ENCODE measurements at places on chromosomes 2 and 18. TPM values are rescaled to one million over a fixed set of nuclear protein-coding genes. Genes with fewer than 3 reads are reported as not detected.

DNA sequence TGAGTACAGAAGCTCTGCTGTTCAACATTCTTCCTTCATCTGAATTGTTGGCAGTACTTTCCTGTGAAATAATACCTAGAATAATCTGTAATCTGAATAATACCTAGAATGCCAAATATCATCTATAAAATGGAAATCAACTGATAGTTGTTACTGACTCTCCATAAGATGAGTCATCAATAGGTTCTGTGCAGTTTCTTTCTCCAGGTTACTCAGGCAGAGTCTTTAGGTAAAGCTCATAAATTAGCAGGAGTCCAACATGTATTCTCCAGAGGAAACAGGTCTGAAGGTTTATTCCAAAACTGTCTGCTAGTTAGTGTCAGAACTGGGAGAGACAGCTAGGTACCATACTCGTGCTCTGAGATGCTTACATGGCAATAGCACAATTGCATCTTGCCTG lies 282.0 kb upstream of the MAP2 start:
- H3K27ac ChIP-seq, result no peak overlapping the region
- no peaks in the 10 kb centered on the region for H3K36me3 ChIP-seq

DNA sequence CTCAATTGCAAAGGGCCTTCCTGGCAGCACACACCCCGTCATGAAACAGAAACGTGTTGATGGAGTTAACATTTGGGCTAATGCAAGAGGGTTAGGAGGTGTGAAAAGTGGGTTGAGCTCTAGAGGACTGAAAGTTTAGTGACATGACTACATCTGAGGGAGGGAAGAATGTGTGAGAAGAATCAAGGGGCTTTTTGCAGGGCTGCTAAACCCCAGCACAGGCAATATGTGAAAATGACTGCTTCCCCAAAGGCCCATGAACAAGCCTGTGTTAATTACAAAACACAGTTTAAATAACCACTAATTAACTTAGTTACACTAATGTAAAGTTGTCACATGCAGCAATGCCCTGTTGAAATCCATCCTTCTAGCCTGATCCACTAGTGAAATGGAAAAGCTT lies 63.4 kb upstream of the PEX13 start:
- no peaks in the 10 kb centered on the region for H3K27me3 ChIP-seq
- H3K4me3 ChIP-seq, result no peak overlapping the region
- peaks cover 25% of the 10 kb centered on the region for H3K36me3 ChIP-seq
- peaks cover 15% of the 10 kb centered on the region for H3K4me1 ChIP-seq

GRCh38 chr2:88845772-88846661 lies 154.5 kb downstream of the RPIA start:
- H3K4me3 ChIP-seq, result no peak overlapping the region
- no peaks in the 10 kb centered on the region for H3K4me1 ChIP-seq
- no peak overlapping the region for H3K27ac ChIP-seq
- no peak for DNase-seq
- peaks cover 2% of the 10 kb centered on the region for H3K27me3 ChIP-seq
- H3K36me3 ChIP-seq, result no peaks in the 10 kb centered on the region

- H3K27me3 ChIP-seq, result no peaks in the 10 kb centered on the region
- no peak overlapping the region for H3K4me3 ChIP-seq
- peaks cover 28% of the 10 kb centered on the region for H3K4me1 ChIP-seq
These were observed 7.6 kb downstream of the PLEKHM3 start for GRCh38 chr2:208017721-208018120.

The DPYSL5 gene
- 0.07 TPM for total RNA-seq

The TFCP2L1 gene
- not detected for total RNA-seq

The FHL2 gene
- 1.6 TPM for total RNA-seq

The COBLL1 gene
- not detected for total RNA-seq

The C2orf81 gene
- total RNA-seq, result 3.4 TPM

All from activated naive CD4-positive, alpha-beta T cell treated with anti-CD3 and anti-CD28 coated beads for 36 hours (primary cell).